Spinal cord (tissue), 10 donors: ENCODE measurements at places on chromosomes 4 and X. TPM values are rescaled to one million over a fixed set of nuclear protein-coding genes. Genes with fewer than 3 reads are reported as not detected.
A peak's percentile ranks its signal among the peaks of the same experiment; 100 is the strongest.

DNA sequence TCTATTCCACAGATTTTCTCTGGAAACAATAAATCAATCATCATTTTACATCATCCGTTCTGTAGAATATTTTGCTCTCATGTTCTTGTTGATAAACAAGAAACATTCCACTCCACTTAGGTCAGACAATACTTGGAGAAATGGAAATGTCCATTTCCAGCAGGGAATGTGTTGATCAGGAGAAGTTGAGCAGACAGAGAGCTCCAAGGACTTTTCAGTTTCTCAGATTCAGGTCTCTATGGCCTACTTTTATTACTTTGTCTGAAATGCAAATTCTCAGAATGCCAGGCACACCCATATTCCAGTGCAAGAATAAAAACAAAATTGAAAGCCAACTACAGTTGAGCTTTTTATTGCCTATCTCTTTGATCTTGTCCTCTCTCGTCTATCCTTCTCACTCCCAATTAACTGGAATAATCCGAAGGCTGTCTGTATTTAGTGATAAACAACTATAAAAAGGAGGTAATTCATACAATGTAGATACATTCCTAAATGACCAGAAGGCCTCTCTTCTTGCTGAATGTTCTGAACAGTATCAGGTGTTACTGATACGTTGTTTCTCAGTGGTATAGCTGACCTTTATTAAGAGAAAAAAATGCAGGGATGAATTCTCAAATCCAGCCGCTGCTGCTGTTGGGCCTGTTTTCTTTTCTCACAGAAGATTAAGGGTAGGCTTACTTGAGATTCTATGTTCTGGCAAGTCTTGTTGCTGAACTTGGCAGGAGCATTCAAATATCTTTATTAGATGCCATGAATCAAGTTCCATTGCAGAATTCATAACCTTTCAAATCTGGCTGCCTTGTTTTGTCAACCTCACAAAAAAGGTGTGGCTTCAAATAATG, 72.1 kb downstream of the HPGD start:
- no peak for DNase-seq

GRCh38 chrX:115504167-115504566, 56.8 kb upstream of the PLS3 start:
- no peak for DNase-seq

GRCh38 chr4:150874338-150875226, 140.5 kb downstream of the LRBA start:
- DNase-seq: no peak

DNA sequence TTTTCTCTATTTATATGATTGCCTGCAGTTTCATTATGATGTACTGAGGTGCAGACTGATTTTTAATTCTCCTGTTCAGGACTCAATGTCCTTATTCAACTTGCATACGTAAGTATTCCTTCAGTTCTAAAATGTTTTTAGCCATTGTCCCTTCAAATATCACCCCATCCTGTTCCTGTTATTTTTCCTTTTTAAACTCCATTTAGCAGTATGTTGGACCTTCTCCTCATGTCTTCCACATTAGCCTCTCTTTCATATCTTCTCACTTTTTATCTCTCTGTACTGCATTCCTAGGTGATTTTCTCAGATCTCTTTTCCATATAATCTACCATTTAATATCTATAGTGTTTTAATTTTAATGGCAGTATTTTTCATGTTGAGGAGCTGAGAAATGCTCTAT, 317.7 kb downstream of the NR3C2 start:
- DNase-seq: no peak

TSPAN5 gene
- 64.4 TPM for total RNA-seq

GRCh38 chr4:103073792-103074438, 2.6 kb downstream of the SLC9B2 start:
- no peak for DNase-seq

DNA sequence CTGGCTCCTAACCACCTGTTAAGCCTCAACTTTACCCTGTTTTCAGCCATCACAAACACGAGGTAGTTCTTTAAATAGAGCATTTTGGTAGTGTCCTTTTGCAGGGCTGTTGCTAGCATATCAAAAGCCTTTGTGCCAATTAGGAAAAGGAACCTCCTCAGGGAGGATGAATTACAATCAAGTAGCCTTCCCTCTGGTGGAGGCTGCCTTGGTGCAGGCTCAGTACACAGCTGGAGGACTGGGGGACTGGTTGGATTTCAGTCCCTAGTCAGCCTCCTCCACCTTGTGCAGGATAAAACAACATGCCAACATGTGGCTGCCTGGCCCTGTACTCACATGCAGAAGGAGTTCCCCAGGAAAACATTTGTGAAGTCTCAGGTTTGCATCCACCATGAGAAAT, 53.1 kb downstream of the RASGEF1B start:
- no peak for DNase-seq

- no peak for DNase-seq
Measured at GRCh38 chrX:111167334-111167733, 71.3 kb downstream of the PAK3 start.

DNA sequence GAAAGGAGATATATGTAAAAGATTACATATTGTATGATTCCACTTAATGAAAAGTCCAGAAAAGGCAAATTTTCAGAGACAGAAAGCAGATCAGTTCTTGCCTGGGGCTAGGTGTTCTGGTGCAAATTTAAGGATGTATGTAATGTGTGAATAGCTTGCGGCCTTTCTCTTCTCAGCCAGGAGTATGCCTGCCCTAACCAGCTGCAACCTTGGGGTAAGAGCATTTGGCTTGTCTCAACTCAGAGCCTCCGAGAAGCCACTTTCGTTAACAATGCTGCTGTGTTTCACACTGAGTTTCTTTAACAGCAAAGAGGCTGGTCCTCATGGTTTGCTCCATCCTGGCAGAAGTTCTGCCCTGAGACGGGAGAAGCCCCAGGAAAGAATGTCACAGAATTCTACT, 102.7 kb downstream of the SPCS3 start:
- DNase-seq: no peak

DNA sequence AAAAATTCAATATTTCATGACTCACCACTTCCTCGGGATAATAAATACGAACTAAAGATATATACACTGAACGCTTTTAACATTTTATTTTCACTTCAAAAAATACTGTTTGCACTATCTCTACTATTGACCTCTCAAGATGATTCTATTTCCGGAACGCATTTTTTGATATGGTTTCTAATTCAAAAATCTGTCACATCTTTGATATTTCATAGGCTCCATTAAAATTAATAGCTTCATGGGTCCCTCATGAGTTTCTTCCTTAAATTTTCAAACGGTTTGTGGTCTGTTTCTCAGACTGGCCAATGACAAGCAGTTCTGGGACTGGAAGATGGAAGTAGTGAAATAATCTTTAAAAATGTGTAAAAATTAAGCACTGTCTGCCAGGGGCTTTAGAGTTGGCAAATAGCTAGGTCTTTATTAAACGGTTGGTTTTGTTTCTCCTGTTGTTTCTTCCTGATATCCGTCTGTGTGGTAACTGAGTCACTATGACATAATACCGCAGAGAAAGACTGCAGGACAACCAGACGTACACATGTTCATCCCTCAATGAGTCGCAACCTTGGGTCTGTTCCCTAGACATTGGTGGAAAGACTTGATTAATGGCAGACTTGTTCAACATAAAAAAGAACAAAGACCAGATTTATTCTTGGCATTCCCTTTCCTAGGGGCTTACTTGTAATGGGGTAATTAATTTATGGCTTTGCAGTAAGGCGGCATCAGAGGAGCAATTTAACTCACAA, 133.8 kb downstream of the PALLD start:
- peak; percentile 41 for DNase-seq

ARR3 gene
- total RNA-seq: not detected

DNA sequence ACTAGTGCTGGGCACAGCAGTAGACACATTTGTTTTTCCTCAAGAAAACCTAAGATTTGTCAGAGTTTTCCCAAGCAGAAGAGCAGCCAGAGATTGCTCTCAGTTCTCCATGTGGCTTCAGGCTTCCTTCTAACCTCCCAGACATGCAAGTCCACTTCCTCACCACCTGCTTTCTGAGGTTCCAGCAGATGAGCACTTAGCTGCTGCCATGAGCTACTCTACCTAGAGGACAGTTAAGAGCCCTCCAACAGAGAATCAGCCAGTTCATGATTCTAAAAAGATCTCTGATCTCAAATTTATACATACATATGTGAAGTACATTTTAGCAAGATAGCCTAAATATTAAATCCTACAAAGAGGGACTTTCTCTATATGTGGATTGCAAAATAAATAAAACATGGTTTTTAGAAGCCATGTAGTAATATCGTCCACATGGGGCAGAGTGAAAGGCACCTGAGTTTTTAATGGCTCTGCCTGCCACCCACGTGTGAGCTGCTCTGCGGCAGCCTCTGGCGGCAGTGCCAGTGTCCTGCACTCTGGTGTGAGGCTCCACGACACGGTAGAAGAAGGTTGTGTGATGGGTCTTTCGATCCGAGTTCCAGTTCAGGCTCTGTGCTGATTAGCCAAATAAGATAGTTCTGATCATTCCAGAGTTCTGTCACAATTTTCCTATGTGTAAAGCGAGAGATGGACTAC, 10.3 kb downstream of the CYP4V2 start:
- no peak for DNase-seq

FOXR2 gene
- total RNA-seq: not detected

GRCh38 chrX:56811599-56811998, 82.6 kb downstream of the NBDY start:
- no peak for DNase-seq

DNA sequence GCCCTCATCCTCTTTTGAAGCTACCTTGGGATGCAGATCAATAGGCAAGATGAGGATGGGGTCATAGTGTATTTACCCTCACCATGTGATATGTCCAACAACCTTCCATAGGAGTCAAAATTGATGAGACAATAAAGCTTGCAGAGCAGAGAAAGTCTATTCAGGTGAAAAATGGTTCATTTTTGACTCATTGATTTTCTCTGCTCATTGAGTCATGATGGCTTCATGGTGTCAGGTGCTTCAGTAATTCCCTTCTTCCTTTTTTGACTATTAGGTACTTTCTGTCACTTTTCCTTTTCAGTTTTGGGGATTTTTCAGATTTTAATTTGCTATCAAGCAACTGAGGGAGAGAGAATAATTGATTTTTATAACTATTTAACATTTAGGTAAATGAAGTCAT, 55.9 kb upstream of the IL2 start:
- no peak for DNase-seq

GRCh38 chrX:122625821-122626220, 558.3 kb upstream of the GRIA3 start:
- no peak for DNase-seq

GRCh38 chrX:11753668-11754067, 4.4 kb upstream of the MSL3 start:
- DNase-seq: no peak

GRCh38 chr4:72283357-72283756, 251.6 kb downstream of the NPFFR2 start:
- no peak for DNase-seq

DNA sequence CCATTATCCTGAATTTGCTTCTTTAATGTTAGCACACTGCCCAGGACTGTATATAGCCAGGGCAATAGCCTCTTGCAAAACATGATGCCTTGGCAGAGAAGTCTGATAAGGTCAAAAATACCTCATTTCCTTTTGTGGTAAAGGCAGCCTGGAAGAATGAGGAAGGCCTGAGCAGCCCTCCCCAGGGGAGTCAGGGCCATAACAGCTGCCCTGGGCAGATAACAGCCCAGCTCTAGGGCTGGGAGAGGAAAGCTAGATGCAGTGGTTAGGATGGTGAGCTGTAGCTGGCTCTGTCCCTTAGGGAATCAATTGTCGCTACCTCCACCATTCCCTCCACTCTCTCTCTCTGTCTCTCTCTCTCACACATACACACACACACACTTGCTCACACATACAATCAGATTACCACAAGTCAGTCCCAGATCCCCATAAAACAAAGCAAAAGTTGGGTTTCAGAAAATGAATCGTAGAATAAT, 29.2 kb downstream of the EFHC2 start:
- no peak for DNase-seq

DNA sequence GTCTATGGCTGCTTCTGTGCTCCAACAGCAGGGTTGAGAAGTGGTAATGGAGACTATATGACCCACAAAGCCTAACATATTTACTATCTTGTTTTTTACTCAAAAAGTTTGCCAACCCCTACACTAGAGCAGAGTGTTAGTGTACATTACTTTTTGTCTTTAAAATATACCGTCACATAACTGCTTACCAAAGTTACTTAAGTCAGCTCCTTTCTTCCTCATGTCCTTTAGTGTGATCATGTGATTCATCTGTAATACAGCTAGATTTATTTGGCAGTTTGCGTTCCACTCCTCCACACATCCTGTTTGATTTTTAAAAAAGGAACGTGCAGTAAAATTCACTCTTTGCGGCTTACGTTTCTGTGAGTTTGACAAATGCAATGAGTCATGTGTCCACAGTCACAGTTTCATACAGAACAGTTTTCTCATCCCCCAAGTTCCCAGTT, 162.4 kb upstream of the GPRIN3 start:
- no peak for DNase-seq

GRCh38 chrX:46317163-46317562, 228.1 kb downstream of the ZNF674 start:
- DNase-seq: no peak

DNA sequence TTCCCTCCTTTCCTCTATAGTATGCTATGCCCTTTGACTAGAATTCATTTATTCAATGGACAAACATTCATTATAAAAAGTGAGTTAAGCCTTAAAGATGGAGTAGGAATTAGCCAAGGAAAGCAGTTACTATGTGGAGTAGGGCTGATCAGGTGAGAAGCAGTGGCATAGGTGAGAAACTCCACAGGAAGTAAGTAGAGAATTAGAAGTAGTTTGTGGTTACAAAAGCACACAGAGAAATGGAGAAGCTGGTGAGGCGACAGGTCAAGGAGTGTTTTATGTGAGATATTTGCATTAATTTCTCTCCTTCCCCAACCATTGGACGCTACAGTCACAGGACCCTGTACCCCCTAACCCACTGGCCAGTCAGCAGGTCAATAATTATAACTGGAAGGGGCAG, 30.6 kb downstream of the SETD7 start:
- no peak for DNase-seq

CFI gene
- total RNA-seq: 36.7 TPM

DNA sequence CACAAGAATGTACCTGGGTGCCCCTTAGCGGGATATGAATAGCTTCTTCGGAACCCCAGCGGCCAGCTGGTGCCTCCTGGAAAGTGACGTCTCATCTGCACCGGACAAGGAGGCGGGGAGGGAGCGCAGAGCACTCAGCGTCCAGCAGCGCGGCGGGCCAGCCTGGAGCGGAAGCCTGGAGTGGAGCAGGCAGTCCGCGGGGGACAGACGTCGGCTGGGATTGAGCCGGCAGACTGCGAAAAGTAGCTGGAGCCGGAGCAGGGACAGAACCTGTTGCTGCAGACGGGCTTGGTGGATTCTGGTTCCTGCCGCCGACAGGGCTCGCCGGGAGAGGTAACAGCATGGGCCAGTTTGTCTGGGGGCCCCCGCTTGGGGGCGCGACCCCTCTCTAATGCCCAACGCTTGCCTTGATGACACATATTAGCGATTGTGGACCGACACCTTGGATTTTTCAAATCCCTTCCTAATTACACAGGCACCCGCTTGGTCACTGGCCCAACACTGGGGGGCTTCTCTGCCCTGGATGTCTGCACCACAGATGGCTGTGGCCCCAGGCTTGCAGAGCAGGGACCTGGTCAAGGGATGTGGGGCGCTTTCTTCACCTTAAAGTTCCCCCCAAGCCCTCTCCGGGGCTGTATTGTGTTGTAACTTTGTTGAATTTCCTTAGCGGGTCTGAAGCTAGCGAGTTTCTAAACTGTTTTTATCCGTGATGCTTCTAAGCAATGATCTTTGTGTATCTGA, at the start of gene NPFFR2:
NPFFR2 (plus strand) TSS at position 133 of the 741 bp plus-strand sequence. CDS start 96,592 bp downstream, outside the sequence.
- DNase-seq: peak; percentile 66

RADX gene
- total RNA-seq: 6.6 TPM

- DNase-seq: no peak
Measured at GRCh38 chr4:40962551-40963180, 212.9 kb downstream of the NSUN7 start.
